NCI-H1436 (cell line): ENCODE measurements at places on chromosomes 5 and 9.
A peak's percentile ranks its signal among the peaks of the same experiment; 100 is the strongest.

- no peak for DNase-seq
Observed at GRCh38 chr5:78719504-78720219, 71.1 kb upstream of the LHFPL2 start.

DNA sequence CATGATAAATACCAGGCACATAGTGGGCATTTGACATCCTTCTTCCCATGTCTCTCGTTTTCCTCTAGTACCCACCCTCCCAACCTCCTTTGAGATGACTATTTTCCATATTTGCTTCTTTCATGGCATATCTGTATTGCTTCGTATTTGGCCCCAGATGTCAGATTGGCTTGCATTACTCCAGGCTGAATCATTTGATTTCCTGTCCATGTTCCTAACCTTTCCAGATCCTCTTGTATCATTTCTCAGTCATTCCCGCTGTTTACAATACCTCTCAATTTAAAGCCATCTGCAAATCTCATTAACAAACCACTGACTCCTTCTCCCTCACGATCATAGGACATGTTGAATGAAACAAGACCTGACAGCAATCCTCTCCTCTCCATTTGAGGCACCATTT, 19.9 kb downstream of the MTX3 start:
- no peak for DNase-seq

DNA sequence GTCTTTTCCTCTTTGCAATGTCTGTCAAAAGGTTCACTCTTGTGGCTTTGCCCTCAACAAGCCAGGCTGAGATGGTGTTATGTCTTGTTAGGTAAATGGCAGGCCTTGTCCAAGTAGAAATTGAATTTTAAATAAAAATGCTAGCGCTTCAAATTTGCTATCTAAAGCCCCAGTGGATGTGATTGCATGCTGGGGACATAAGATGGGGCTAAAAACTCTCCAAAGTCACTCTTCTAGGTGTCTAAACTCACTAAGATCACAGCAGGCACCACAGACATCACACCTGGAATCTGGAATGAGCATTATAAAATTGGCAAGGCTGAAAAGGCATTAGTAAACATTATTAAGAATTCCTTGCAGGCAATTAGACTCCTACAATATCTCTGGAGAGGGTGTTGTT, 262.7 kb upstream of the CLINT1 start:
- DNase-seq = no peak

DNA sequence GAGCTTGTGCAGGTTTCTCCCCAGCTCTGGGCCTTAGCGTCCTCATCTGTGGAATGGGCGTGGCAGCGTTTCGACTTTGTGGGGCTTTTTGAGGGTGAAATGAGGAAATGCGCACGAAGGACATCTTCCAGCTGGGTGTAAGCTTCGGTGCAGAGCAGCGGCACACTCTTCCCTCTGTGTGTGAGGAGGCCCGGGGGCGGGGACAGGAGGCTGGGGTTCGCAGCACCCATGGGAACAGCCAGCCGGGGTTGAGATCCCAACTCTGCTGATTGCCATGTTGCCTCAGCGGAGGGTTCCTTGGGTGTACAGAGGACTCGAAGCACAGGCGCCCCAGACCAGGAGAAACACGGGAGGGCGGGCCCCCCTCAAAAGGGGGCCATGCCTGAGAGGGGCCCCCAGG, 265.6 kb downstream of the NSG2 start:
- no peak for DNase-seq

GRCh38 chr9:36036253-36036779, 397 bp upstream of the RECK start:
- no peak for DNase-seq

GRCh38 chr5:54612711-54613110, 95.2 kb downstream of the SNX18 start:
- DNase-seq = no peak

GRCh38 chr9:106697750-106698502, 165.0 kb upstream of the ZNF462 start:
- DNase-seq = peak; percentile 74

- DNase-seq = no peak
Observed at GRCh38 chr9:124869466-124869985, 7.6 kb downstream of the ARPC5L start.

GRCh38 chr9:101014566-101014965, 14.0 kb upstream of the PLPPR1 start:
- no peak for DNase-seq

DNA sequence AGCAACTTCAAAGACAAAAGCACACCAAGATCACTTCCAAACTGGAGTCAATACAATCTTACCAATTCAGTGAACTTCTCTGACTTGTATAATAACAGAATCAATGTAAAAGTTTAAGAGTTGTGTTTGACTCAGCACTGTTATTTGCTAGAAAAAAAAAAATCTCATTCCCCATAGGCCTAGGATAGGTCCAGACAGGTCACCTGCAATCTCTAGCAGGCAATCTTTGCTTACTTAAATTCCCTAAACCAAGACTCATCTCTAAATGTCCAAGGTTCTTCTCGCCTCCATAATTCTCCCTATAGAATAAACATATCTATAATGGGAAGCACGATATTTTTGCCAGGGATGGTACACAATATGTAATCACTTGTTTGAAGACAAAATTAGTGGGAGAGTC, 2.5 kb downstream of the FAM169A start:
- DNase-seq = no peak
